ENCODE measurements at places on chromosomes 2 and 18. TPM values are rescaled to one million over a fixed set of nuclear protein-coding genes. Genes with fewer than 3 reads are reported as not detected.

GRCh38 chr2:168583710-168584521, 127.8 kb downstream of the CERS6 start:
- no peak overlapping the region for H3K27ac ChIP-seq
- peak; percentile 16 for DNase-seq
- H3K4me3 ChIP-seq = no peak overlapping the region
- peaks cover 23% of the 10 kb centered on the region for H3K4me1 ChIP-seq

- no peak overlapping the region for H3K4me3 ChIP-seq
- no peak overlapping the region for H3K27ac ChIP-seq
- DNase-seq = peak; percentile 16
- no peaks in the 10 kb centered on the region for H3K36me3 ChIP-seq
- no peaks in the 10 kb centered on the region for H3K27me3 ChIP-seq
These were observed 78.9 kb downstream of the CD8B2 start for GRCh38 chr2:106566050-106566449.

GRCh38 chr2:15243762-15244161, 317.4 kb downstream of the NBAS start:
- no peaks in the 10 kb centered on the region for H3K27me3 ChIP-seq
- no peak for DNase-seq
- peaks cover 10% of the 10 kb centered on the region for H3K4me1 ChIP-seq
- H3K4me3 ChIP-seq = no peak overlapping the region

GRCh38 chr18:45962866-45963265, 4.3 kb downstream of the EPG5 start:
- H3K27me3 ChIP-seq = no peaks in the 10 kb centered on the region
- no peak overlapping the region for H3K27ac ChIP-seq
- no peak overlapping the region for H3K4me3 ChIP-seq
- peaks cover 22% of the 10 kb centered on the region for H3K4me1 ChIP-seq
- peaks cover 10% of the 10 kb centered on the region for H3K36me3 ChIP-seq

- no peak overlapping the region for H3K27ac ChIP-seq
- DNase-seq = no peak
- no peak overlapping the region for H3K4me3 ChIP-seq
- no peaks in the 10 kb centered on the region for H3K4me1 ChIP-seq
- H3K36me3 ChIP-seq = no peaks in the 10 kb centered on the region
These were observed 41.3 kb downstream of the PARD3B start for GRCh38 chr2:204586444-204587180.

DNA sequence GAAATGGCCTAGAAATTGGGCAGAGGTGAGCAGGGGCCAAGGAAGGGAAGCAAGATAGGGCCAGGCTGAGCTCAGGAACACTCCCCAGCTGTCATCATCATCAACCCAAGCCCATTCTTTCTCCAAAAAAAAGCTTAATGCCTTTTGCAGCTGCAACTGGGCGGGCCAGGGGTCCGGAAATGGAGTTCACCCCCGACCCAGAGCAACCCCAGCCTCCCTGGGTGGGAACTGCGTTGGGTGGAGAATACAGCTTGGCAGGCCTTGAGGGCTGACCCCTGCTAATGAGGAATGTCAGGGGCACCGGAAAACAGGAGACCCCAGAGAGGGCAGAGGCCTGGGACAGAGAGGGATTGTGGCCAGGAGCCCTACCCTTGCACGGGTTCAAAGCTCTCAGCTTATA, 64.8 kb downstream of the TNS1 start:
- H3K4me1 ChIP-seq = peaks cover 70% of the 10 kb centered on the region
- no peaks in the 10 kb centered on the region for H3K36me3 ChIP-seq
- H3K27ac ChIP-seq = peak overlapping the region; percentile 94
- H3K27me3 ChIP-seq = no peaks in the 10 kb centered on the region
- DNase-seq = no peak
- H3K4me3 ChIP-seq = peak overlapping the region; percentile 32

GRCh38 chr2:33509908-33510585, 33.6 kb downstream of the RASGRP3 start:
- H3K27me3 ChIP-seq = no peaks in the 10 kb centered on the region
- H3K4me3 ChIP-seq = no peak overlapping the region
- no peak for DNase-seq

GRCh38 chr18:23553887-23554286, 32.4 kb downstream of the NPC1 start:
- no peak for DNase-seq
- H3K27ac ChIP-seq = no peak overlapping the region
- no peak overlapping the region for H3K4me3 ChIP-seq
- no peaks in the 10 kb centered on the region for H3K27me3 ChIP-seq
- H3K4me1 ChIP-seq = no peaks in the 10 kb centered on the region
- H3K36me3 ChIP-seq = no peaks in the 10 kb centered on the region

GRCh38 chr2:70895998-70896764, 39.5 kb upstream of the ATP6V1B1 start:
- no peak overlapping the region for H3K4me3 ChIP-seq
- DNase-seq = no peak
- no peaks in the 10 kb centered on the region for H3K36me3 ChIP-seq
- H3K4me1 ChIP-seq = peaks cover 17% of the 10 kb centered on the region
- peaks cover 70% of the 10 kb centered on the region for H3K27me3 ChIP-seq

- no peaks in the 10 kb centered on the region for H3K27me3 ChIP-seq
- no peaks in the 10 kb centered on the region for H3K4me1 ChIP-seq
- DNase-seq = no peak
- H3K27ac ChIP-seq = no peak overlapping the region
- no peaks in the 10 kb centered on the region for H3K36me3 ChIP-seq
These were observed 64.1 kb downstream of the TAF4B start for GRCh38 chr18:26290385-26290784.

DNA sequence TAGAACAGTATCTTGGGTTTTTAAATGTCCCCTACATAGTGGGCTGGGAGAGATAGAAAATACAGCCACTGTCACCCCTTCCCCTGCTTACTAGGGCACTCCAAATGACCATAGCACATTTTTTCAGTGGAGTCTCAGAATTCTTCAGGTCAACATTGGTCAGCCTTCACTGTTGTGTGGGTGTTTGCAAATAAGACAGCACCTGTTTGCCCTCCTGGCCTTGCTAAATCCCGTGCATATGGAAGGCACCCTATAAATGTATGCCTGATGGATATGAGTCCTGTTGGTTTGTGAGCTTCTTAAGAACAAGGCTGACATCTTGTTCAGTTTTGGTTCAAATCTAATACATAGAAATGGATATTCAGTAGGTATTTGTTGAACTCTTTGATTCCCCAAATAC, 12.5 kb downstream of the ITGA6 start:
- no peaks in the 10 kb centered on the region for H3K27me3 ChIP-seq
- H3K36me3 ChIP-seq = no peaks in the 10 kb centered on the region
- H3K27ac ChIP-seq = no peak overlapping the region
- no peak for DNase-seq

- DNase-seq = no peak
- no peaks in the 10 kb centered on the region for H3K4me1 ChIP-seq
- no peaks in the 10 kb centered on the region for H3K27me3 ChIP-seq
- H3K4me3 ChIP-seq = no peak overlapping the region
- H3K27ac ChIP-seq = no peak overlapping the region
These were observed 122.7 kb upstream of the GCFC2 start for GRCh38 chr2:75833386-75833785.

- H3K4me1 ChIP-seq = peaks cover 88% of the 10 kb centered on the region
- peak overlapping the region; percentile 99 for H3K27ac ChIP-seq
- peak overlapping the region; percentile 47 for H3K4me3 ChIP-seq
- DNase-seq = peak; percentile 98
- H3K27me3 ChIP-seq = no peaks in the 10 kb centered on the region
These were observed 25.8 kb downstream of the BIN1 start for GRCh38 chr2:127080938-127081755.

DNA sequence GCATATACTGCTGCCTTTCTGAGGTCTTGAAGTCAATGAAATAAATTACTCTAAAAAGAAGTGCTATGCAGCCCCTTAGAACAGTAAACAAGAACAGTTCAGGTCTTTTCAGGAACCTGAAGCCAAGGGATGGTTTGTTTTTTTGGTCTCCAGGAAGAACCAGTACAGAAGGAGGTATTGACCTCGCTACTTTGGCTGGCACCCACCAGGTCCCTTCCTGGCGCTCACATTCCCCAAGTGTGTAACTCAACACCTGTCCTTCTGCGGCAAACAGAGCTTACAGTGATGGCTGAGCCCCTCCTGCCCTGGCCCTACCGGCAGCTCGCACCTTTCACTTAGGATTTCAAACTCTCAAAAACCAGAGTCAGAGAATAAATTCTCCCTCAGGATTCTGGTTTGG, 51.9 kb downstream of the SETBP1 start:
- peaks cover 61% of the 10 kb centered on the region for H3K4me1 ChIP-seq
- H3K36me3 ChIP-seq = no peaks in the 10 kb centered on the region
- H3K27me3 ChIP-seq = no peaks in the 10 kb centered on the region

The CHST9 gene
- 0.07 TPM for total RNA-seq

The GALR1 gene
- not detected for total RNA-seq

The SKA1 gene
- 0.16 TPM for total RNA-seq

The SPDYA gene
- total RNA-seq = 0.31 TPM

The DDX1 gene
- total RNA-seq = 72.8 TPM

The DYNAP gene
- not detected for total RNA-seq

The SP110 gene
- total RNA-seq = 6.9 TPM

The NFU1 gene
- total RNA-seq = 68.0 TPM

The PDCD1 gene
- total RNA-seq = not detected

The MARCHF4 gene
- not detected for total RNA-seq

The RAMP1 gene
- total RNA-seq = 71.3 TPM

The SLC25A12 gene
- 91.3 TPM for total RNA-seq

The SS18 gene
- total RNA-seq = 25.7 TPM

Measured in gastrocnemius medialis (tissue), 4 donors.